ENCODE measurements at places on chromosomes 4 and X.

DNA sequence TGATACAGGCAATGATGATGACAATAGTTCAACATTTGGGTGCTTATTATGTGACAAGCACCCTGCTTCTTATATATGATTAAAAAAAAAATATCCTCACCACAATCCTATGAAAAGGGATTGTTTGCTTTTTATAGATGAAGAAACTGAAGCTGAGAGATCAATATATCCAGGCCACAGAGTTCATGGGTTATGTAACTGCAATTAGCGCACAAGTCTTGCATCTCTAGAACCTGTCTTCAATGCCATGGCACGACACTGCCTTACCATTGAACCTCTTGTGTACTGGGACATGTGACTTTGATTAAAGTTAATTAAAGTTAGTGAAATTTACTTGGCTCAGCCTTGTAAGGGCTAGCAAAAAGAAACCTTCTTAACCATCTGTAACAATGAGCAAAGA lies 599.7 kb downstream of the ADGRL3 start:
- no peak for DNase-seq

DNA sequence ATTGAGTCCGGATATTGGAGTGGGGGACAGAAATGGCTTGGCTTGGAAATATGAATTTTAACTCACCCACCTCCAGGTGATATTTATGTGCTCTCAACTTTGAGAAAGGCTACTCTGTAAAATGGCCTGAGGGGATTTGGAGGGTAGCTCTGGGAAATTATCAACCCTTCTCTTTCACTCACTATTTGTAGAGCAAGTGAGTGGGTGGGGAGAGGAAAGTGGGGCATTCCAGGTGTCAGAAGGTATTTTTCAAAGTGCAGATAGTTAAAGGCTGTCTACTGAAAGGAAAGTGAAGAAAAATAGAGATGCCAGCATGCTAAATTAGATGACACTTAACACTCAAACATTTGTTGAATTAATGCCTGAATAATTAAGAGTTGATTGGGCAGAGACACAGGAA lies 44.1 kb downstream of the TMEM164 start:
- DNase-seq = no peak

DNA sequence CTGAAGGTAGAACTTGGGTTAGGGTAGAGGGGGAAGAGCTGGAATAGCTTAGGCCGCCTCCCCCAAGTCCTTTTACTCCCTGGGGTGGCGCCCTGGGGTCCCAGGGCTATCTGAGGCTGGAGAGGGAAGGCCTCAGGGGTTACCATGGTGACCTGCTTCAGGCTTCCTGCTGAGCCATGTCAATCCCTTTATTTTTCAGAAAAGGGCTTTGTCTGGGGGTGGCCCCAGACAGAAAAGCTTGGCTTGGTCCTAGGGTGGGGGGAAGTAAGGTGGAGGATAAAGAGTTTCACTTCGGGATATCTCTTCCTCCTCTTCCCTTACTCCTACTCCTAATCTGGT lies 6.3 kb downstream of the EFNB1 start:
- DNase-seq = no peak

GRCh38 chrX:154349359-154349935 lies 25.0 kb downstream of the FLNA start:
- no peak for DNase-seq

GRCh38 chr4:22900876-22901275 lies 208.1 kb downstream of the GBA3 start:
- no peak for DNase-seq
